ENCODE measurements at places on chromosomes 3 and 15.
A peak's percentile ranks its signal among the peaks of the same experiment; 100 is the strongest.

GRCh38 chr15:46461416-46461815 is 826.6 kb downstream of the SQOR start:
- DNase-seq, result no peak

GRCh38 chr3:4680227-4680691 is 187.1 kb downstream of the ITPR1 start:
- no peak for DNase-seq

DNA sequence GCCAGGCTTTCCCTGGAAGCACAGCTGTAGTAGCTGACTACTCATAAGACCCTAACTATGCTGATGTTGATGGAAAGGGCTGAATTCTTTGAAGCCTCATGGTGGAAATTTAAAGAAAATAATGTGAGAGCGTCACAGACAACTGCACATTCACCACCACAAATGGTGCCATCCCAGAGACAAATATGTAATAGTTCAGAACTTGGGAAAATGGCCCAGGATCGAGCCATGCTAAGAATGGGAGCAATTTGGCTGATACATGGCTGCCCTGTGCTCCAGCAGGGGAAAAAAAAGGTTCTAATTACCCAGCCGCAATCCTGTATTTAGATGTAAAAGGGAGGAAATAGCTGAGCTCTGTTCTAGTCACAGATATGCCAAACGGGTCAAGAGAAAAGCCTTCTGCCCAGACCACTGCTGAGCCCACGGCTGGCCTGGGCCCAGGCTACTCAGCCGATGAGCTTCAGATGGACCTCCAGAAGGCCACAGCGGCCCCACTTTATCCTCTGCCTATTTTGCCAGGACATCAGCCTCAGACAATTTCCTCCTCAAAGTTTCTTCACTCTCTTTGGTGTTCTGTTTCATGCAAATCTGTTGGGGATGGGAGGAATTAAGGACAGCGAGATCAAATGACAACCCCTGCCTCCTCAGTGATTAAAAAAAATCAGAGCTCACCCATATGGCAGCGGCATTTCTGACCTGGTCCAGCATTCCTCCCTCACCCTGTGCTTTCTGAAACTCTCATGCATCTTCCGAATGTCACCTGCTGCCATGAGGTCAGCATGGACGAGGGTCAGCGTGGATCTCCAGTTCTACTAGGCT is 54.5 kb upstream of the MEX3B start:
- no peak for DNase-seq

GRCh38 chr15:43763819-43764446 is 12.8 kb downstream of the ELL3 start:
- DNase-seq, result no peak

DNA sequence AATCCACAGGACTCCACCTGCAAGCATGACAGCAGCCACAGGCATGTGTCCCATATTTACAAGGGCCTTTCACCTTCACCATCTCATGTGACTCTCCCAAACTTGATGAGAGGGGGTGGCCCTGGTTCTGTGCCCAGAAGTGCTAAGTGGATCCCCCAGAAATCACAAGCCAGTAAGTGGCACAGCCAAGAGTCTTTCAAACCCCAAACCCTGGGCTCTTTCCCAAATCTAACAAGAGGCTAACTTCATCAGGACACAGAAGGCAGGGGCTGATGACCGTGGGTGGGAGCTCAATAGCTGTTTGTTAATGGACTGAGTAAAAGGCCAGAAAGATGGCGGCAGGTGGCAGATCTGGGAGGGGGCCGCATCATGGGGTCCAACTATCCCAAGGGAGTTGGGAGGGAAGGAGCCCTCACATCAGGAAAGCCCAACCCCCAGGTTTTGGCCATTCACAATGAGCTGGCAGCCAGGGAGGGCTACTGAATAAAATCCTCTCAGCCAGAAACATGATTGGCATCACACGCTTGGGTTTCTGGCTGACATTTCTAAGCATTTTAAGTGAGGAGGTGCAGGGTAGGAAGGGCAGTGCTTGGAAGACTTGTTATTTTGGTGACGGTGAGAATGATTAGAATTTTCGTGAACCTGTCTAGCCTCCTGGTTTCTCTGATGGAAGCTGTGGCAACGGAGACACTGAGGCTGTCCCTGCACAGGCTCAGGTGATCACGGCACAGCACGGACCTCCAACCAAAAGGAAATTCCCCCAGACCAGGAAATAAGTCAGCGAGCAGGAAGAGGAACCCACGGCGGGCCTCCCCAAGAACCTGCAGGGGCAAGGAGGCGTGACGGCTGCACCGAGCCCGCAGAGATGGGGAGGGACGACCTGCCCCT is 109.3 kb downstream of the OXNAD1 start:
- DNase-seq, result no peak

DNA sequence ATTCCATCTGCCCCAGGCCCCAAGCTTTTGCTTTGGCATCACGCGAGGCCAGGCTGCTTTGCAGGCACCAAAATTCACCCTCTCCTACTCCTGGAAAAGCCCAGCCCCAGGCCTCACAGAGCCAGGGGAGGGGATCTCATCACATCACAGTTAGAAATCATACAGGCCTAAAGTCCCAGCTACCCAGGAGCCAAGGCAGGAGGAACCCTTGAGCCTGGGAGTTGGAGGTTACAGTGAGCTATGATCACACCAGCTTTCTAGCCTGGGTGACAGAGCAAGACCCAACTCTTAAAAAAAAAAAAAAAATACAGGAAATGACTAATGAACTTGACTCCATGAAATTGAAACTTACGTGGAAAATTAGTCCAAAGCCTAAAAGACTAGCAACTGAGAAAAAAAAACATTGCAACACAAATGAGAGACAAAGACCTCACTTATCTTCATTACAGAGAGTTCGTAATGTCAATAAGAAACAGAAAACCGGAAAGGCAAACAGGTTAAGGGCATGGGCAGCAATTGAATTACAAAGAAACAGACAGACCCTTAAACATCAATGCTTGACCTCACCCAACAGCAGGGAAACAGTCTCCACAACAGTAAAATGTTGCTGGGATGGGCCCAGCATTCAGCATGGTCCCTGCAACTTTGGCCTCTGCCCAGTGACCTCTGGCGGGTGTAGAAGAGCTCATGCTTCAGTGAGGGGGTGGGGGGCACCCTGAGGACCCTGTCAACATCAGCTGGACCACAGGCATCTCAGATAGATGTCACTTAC is 151.5 kb downstream of the LRRK1 start:
- DNase-seq, result no peak

DNA sequence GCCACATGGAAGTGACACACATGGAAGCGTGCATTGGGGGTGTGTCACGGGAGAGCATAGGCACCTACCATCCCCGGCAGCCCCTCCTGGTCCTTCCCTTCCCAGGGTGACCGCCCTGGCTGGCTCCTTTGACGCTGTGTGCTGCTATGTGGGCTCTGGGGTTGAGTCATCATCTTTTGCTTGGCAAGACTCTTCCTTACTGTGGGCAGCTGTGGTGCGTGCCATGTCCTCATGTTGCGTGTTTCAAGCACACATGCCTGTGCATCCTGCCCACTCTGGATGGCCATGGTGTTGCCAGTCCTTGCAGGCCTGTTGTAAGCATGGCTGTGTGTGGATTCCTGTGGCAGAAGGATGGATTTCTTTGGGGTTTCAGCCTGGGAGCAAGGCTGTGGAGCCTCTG is 14.0 kb downstream of the PLXNA1 start:
- no peak for DNase-seq

- DNase-seq, result peak; percentile 60
Measured at GRCh38 chr15:28975766-28976179, 90.0 kb downstream of the APBA2 start.

- no peak for DNase-seq
Measured at GRCh38 chr15:83178869-83179325, 28.7 kb downstream of the HDGFL3 start.

DNA sequence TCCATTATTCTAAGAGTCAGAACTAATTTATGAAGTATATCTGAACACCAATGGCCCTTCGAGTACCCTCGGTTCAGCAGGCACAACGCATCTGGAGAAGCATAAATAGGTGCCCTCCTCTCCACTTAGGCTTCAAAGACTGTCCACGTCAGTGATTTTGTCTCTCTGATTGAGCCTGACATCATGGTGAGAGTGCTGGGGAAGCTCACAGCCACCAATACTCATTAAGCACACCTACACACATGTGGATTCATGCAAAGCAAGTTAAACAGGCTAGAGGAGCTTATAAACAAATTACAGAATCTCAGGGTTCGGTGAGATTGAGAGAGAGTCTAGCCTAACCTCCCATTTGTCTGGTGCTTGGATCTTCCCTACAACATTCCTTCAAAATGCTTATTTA is 3.6 kb downstream of the CLDN1 start:
- no peak for DNase-seq

- no peak for DNase-seq
Measured at GRCh38 chr3:125313060-125313635, 62.0 kb downstream of the ZNF148 start.

DNA sequence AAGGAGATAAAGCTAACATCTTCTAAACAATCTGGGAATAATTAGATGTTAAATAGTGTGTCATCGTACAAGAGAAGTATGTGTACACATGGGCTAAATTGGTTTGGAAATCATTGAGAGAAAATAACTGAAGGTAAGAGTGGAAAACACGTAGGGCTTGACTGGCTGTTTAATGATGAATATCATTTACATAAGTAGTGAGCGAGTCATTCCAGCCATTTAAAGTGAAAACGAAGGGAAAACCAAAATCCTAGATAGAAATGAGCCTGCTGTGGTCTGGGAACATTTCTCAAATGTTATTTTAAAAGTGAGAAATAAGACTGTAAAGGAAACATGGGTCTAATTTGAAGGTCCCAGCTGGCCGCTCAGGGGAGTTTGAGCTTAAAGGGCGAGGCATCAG is 41.9 kb upstream of the KCNMB2 start:
- no peak for DNase-seq

DNA sequence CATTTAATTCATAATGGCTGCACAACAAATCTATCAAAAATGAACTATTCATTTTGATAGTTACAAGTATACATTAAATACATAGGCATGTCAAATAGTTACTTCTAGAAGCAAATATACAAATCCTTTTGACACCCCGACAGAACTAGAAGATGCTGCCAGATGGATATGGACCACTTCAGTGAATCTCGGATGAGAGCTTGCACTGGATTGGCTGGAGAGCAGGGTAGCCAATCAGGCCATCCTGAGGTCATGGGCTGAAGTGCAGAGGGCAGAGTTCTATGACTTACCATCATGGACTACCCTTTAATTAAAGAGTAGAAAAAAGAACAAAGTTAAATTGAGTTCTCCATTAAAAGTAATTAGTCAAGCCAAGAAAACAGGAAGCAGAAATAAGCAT is 8.3 kb downstream of the CCNL1 start:
- DNase-seq, result no peak

GRCh38 chr3:144039661-144040060 is 68.0 kb downstream of the DIPK2A start:
- DNase-seq, result no peak

DNA sequence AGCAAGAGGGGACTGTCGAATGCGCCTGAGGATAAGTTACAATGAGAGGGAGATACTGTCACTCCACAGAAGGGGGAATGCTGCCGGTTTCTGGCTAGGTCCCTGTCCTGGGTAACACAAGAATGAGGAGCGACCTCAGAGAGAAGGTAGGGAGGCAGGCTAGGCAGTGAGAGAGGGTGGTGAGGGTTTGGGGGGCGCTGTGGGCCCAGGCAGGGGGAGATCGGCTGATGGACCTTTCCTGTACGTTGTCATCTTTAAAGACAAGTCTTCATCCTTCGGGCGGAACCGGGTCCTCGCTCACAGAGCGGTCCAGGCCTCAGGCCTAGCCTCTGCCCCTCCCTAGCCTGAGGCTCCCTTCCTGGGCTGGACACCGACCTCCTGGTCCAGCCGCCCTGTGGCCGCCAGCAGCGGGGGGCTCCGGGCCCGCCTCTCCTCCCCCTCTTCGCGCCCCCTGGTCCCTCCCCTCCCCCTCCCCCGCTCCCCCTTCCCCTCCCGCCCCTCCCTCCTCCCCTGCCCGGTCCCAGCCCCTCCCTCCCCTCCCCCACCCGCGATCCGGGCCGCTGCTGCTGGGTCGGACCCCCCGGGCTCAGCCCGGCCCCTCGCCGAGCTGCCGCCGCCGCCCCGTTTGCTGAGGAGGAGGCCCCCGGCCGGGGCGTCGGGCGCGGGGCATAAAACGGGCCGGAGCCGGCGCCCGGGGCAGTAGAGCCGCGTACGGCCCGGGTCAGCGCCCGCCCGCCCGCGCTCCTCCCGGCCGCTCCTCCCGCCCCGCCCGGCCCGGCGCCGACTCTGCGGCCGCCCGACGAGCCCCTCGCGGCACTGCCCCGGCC is at the start of gene CHRD:
Gene CHRD (plus strand): TSS at position 697 of the 827 bp plus-strand sequence. CDS start 265 bp downstream, outside the sequence.
- DNase-seq, result no peak

- DNase-seq, result no peak
Measured at GRCh38 chr3:45477041-45477725, 88.8 kb downstream of the LARS2 start.

DNA sequence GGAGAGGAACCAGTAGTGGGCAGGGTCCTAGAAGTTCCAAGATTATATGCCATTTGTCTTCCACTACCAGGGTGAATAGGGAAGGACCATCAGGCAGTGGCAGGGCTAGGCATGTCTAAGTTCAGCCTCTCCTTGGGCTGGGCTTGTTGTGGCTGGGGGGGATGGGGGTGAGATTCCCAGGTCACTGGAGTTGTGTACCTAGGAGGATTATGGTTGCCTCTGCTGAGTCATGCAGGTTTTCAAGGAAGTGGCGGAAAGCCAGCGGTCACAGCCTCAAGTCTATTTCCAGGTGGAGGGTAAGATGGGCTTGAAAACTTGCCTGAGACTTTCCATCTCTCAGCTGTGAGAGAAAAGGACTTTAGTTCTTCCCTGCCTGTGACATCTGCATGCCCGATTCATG is 1407.1 kb downstream of the SI start:
- no peak for DNase-seq

GRCh38 chr15:57330619-57331340 is 45.5 kb upstream of the CGNL1 start:
- no peak for DNase-seq

DNA sequence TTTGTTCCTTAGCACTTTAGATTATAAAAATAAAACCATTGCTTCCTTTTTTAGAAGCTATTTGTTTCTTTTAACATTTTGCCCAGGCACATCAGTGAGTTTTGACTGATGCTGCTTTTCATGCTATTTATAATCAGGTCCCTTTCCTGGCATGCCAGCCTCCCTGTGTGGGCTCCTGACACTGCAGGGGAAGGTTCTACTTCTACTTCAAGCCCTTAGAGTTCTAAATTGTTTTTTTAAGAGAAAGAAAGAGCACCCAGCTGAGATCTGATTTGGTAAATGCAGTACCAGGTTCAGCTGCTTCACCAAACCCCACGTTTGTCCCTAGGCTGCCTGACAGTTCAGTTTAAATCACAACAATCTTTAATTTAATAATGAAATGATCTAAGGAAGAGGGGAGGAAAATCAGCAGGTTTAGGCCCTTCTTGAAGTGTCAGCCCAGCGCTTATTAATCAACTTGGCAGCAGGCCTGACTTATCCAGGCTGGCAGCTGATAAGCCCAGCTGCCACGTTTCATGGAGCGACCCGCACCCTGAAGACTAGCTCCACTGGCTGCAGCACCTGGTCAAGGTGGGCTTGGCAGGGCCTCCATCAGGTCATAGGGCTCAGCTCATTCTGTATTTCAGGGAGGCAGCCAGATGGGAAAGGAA is 29.0 kb downstream of the HGD start:
- no peak for DNase-seq

DNA sequence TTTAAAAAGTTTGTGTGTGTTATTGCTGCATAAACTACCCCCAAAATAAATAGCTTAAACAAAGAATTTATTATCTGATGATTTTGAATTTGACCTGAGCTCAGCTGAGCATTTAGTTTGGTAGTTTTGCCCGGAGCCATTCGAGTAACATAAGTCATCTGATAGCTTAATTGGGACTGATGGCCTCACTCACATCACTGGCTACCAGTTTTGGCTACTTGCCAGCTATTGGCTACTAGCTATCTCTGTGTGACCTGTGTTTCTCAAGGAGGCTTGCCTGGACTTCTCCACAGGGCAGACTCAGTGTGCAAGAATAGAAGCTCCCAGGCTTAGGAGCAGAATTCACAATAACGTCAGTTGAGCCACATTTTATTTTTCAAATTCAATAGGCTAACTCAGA is 9.0 kb downstream of the CNTN3 start:
- DNase-seq, result no peak
